ENCODE measurements at places on chromosomes 1 and 21.

DNA sequence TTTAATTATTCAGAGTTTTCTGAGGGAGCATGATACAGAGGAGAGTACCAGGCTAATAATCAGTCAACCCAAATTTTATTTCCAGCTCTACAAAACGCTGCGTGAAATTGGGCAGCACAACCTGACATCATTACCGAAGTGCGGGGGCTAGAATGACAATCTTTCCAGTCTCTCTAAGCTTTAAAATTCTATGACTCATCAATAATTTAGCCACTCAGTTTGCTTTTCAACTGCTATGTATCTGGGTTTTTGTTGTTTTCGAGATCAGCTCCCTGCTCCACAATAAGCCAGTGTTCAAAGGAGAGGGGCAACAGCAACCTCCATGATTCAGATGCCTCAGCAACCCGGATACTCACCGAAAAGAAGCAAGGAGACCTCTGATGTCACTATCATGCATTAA, 13.9 kb downstream of the SORT1 start:
- no peak for DNase-seq

DNA sequence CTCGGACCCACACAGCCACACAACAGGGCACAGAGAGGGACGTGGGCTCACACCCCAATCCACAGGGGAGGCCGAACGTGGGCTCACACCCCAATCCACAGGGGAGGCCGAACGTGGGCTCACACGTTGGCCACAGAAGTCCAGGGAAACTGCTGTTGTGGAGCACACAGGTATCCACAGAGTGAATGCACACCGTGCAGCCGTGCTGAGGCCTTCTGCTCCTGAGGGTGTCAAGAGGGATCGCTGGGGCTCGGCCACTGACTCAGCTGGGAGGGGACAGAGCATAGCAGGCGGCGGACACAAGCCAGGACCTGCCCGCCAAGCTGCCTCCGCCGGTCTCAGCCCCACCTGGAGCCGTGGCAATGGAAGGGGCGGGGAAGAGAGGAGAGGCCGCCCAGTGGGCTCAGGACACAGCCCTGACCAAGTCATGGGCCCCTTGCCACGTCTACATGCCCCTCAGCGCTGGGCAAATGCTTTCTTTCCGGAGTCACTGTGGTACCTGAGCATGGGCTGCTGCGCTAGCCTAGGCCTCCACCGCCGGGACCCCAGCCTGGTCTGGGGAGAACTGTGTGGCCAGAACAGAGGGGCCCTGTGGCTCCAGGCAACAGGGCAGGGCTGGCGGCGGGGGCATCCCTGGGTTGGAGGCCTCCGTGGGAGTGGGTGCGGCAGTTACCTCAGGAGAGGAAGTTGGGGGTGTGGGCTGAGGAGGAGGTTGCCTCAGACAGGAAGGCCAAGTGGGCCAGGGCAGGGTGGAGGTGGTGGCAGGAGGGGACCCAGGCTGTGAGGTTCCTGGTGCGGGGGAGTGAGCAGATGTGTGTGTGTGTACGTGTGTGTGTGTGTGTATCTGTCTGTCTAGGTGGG, 1.2 kb downstream of the SYTL1 start:
- DNase-seq: peak; percentile 78

GRCh38 chr1:230160957-230161771, 94.1 kb downstream of the GALNT2 start:
- DNase-seq: no peak

DNA sequence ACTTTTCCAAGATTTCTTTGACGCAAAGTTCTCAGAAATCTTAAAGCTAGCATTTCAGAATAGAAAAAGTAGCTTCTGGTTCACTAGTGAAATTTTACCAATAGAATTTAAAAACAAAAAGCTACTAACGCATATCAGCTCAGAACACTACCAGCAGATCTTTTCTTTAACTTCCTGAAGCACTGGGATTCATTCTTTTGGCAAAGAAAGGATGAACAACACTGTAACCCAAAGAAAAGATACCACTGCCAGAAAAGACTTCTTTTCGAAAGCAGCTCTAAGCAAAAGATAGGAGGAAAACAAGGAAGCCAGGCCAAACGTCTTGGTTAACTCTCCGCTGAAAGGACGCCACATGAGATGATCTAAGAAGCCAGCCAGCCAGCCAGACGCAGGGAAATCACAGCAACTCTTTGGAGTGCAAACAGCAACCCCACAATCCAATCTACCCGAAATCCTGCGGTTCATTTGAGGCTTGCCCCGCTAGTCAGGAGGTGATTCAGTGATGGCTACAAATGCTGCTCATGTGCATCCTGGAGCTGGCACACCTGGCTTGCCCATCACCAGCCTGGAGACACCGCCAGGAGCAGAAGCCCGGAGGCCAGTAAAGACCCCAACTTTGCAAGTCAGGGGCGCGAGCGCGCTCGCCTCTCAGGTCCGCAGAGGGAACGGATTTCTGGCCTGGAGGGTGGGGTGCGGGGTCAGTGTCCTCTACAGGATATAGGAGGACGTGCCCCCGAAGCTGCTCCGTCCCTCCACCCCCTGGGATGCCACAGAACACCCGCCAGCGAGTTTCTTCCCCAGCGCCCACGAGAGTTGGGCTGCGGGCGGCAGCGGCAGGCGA, 812 bp downstream of the NBPF1 start:
- peak; percentile 59 for DNase-seq

GRCh38 chr1:208601561-208601960, 357.4 kb upstream of the PLXNA2 start:
- no peak for DNase-seq

GRCh38 chr1:156444407-156445001, 56.1 kb downstream of the MEF2D start:
- peak; percentile 48 for DNase-seq

- peak; percentile 19 for DNase-seq
Observed at GRCh38 chr21:35394634-35395369, 345.7 kb upstream of the RUNX1 start.

DNA sequence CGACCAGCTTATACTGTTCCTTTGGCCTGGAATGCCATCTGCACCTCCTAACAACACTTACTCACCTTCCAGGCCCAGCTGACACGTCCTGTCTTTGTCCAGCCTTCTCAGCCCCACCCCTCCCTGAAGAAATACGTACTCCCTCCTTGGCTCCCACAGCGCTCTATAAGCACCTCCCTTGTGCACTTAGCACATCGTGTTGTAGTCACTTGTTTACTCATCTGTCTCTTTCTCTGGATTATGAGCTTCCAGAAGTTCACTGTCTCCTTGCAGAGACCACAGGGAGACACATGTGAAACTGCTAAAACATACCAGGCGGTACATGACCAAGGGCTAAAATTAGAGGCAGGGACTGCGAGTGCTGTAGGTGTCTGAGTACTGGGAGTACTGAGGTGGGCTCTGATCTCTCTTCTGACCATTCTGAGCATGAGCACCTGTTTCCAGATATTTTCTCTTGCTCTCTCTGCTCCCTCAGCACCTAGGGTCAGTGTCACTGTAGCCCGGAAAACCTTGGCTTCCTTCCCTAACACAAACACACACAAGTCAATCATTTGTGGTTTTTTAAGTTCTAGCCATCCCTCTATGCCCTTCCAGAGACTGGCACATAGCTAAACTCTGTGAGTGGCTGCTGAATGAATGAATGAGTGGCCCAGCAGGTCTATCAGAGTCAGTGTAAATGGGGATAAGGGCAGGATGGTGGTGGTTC, 5.1 kb downstream of the DCST1 start:
- no peak for DNase-seq

GRCh38 chr1:178501705-178502329, 5.1 kb upstream of the CLEC20A start:
- DNase-seq: peak; percentile 66

GRCh38 chr1:101153692-101154091, 83.1 kb upstream of the S1PR1 start:
- DNase-seq: no peak

DNA sequence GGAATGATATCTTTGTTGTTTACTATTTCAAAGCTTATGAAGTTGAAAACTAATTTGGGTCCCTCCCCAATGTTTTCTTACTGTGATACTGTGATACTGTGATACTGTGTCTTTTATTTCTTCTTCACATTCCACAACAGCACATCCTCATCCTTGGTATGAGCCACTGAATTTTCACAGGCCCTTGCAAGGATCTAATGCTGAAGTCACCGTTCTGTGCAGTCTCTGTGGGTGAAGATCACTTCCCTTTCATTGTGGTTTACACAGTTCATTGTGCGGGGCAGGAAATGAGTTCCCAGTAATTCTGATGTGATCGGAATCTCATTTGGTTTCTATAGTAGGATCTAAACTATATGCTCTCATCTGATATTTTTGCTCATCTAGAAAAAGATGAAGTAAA, 32.1 kb upstream of the PAXBP1 start:
- no peak for DNase-seq
